ENCODE measurements at places on chromosomes 12 and 14.

GRCh38 chr12:62813031-62813829 is 121.7 kb downstream of the PPM1H start:
- no peak for DNase-seq

DNA sequence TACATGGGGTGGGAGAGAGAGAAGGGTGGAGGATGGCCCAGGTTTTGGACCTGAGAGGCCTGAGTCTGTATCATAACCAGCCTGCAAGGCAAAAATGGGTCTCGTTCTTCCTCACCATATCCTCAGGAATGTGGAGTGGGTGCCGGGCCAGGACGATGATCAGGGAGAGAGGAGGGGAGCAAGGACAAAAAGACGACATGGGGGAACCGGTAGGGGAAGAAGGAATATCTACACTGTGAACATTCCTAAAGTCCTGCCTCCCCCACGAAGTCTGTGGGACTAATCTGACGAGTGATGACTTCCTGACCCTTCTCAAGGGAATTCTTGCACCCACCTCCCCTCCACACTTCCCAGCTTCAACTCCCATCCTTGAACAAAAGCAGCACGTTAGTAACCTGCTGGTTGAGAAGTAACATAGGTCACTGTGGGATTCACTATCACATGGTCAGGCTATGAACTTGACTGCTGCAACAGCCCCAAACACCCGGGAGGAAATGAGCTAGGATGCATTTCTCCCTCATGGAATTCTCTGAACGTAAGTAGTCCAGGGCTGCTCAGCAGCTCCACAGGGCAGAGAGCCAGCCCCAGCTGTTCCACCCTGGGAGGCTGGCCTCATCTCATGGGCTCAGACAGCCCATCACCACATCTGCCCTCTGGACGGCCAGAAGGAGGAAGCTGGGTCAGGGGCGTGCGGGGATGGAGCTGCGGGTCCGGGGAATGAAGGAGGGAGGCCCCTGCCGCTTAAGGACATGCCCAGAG is 36.8 kb upstream of the VWF start:
- DNase-seq, result no peak

- no peak for DNase-seq
Measured at GRCh38 chr14:42469637-42470426, 863.2 kb downstream of the LRFN5 start.

- no peak for DNase-seq
Measured at GRCh38 chr12:107537464-107538119, 148.0 kb upstream of the PWP1 start.

DNA sequence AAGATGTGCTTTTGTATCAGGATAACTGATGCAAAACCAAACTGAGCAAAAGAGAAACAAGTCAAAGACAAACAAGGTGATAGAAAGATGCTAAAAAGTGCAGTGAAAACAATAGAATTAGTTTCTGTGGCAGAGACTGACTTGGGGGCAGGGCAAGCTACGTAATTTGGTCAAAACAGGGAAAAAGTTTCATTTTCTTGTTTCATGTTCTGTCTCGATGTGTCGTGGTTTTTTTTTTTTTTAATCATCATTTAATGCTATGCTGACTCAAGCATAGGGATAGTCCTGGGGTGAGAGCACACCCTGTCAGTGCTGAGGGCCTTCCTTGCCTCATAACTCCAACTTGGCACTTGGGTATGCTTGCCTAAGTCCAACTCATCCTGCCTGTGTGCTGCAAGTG is 144.1 kb upstream of the PTPRQ start:
- DNase-seq, result no peak

DNA sequence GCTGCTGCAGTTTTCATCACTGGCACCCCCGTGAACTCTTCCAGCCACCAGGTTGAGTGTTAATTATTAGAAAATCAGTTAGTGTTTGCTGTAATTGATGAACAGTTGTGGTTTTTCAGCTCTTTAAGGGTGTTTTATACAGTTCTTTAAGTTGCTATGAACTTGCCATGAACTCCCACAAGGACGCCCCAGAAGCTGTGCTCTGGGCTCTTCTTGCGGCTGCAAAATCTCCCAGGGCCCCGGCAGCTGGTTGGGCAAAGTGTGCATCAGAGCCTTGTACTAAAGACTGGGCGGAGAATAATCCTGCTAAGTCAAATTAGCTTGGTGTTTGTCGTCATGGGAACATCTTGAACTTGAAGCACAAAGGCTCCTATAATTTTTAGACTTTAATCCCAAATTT is 82.2 kb downstream of the EML1 start:
- no peak for DNase-seq

- DNase-seq, result no peak
Measured at GRCh38 chr14:63939006-63939270, 86.1 kb downstream of the SYNE2 start.

DNA sequence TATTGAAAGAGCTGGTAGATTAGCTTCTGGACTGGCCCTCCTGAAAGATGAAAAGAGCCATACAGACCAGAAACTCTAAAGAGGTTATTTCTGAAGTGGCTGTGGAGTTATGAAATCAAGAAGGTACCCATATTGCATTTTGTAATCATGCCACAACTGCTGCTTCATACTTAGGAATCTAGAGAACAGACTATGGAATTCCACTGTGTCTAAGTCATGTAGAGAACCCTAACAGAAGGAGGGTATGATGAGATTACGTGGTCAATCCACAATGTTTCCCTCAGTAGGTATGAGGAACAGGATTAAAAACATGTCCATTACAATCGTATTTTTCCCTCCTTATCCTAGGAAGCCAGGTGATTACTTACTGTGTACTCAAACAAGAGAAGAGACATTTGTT is 708.8 kb downstream of the RERGL start:
- DNase-seq, result no peak

DNA sequence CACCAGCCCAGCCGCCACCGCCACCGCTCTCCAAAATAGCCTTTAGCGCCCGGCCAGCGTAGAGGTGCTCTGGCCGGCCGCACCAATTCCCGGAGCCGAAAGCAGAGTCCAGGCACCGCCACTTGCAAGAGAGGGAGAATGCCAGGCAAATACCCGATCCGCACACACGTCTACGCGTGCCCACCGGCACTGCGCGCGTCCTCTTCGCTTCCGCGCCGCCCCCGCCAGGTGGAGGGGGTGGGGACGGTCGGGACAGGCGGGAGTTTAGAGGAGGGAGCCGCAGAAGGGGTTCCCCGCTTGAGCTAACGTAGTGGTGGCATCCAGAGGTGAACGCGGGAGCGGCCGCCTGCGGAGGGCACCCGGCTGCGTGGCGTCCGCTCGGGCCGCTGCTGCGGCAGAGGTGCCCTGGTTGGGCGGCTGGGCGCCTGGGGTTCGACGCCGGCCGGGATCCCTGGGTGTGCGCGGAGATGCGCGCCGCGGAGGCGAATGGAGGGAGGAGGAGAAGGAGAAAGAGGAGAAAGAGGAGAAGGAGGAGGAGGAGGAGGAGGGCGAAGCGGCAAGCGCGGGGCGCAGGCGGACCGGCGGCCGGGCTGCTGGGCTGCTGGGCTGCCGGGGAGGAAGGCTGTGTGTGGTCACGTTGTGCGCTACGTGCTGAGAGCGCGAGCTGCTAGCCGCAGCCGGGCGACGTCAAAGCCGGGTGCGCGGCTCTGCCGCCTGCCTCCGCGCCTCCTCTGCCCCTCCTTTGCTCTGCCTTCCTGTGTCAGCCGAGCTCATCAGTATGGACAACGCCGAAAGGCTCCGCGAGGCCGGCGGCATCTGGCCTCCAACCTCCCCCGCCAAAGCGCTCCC is at the start of gene MDGA2:
Gene MDGA2, minus strand, starts transcription at position 140 of the 849 bp plus-strand sequence.
- DNase-seq, result peak; percentile 69

DNA sequence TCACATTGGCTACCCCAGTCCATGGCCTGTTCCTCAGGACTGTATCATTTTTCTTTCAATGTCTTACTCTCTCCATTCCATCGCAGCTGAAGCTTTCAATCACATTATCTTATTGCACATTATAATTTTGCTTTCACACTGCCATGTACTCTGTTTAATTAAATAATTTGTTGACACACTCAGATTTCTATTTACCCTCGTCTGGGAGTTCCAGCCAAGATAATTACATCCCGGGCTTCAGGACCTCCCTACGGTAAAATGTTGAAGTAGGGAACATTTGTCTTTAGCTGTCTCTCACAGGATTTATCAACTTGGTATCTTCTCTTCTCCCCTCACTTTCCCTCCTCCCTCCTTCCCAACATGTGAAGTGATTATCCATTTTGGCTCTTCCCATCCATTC is 177.2 kb upstream of the RASSF8 start:
- DNase-seq, result no peak

Measured in SHP77 treated with DMSO at 0.1 percent for 48 hours (cell line).